COR-L47 (cell line): ENCODE measurements at places on chromosomes 12 and 14.

DNA sequence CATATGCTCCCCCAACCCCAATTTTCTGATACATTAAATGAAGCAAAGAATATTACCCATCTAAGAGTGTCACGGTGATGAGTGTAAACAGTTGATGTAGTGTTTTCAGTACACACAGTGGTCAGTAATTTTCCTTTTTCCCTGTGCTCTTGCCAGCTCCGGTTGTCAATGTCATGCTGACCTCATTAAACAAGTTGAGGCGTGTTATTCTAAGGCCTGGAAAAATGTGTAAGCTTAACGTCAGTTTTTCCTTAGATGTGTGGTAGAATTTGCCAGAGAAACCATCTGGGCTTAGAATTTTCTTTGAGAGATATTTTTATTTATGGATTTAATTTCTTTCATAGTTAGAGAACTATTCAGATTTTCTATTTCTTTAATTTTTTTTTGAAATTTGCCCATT is 11.7 kb upstream of the SERPINA6 start:
- DNase-seq = no peak

DNA sequence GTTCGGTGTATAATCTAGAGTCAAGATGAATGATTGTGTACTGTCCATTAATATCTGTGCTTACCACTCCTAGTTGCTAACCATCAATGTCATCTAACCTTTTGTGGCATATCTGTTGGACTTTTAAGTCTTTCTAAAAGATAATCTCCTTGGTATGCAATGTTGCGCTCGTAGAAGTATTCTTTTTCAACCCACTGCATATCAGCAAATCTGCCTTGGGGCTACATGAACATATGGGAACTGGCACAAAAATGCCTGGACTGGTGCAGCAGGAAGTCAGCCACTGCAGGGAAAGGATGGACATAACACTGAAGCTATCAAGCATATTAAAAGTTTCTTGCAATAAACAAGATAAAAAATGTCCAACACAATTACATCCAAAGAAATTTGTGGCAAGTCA is 124.3 kb upstream of the SLC38A4 start:
- no peak for DNase-seq

- no peak for DNase-seq
These were observed 100.2 kb upstream of the PARP11 start for GRCh38 chr12:3973269-3973884.

DNA sequence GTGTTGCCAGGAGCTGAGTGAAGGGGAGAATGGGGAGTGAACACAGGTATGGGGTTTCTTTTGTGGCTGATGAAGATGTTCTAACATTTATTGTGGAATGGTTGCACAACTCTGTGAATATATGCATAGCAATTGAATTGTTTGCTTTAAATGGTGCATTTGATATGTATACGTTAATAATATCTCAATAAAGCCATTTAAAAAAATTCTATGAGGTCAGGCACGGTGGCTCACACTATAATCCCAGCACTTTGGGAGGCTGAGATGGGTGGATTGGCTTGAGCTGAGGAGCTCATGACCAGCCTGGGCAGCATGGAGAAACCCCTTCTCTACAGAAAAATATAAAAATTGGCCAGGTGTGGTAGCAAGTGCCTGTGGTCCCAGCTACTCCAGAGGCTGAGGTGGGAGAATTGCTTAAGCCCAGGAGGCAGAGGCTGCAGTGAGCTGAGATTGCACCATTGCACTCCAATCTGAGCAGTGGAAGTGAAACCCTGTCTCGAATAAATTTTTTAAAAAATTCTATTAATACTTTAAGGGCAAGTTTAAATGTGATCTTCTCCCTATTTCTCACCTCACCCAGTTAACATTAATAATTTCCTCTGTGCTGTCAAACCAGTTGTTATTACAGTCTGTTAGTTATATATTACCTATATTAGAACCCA is 65.3 kb downstream of the DENND5B start:
- no peak for DNase-seq

DNA sequence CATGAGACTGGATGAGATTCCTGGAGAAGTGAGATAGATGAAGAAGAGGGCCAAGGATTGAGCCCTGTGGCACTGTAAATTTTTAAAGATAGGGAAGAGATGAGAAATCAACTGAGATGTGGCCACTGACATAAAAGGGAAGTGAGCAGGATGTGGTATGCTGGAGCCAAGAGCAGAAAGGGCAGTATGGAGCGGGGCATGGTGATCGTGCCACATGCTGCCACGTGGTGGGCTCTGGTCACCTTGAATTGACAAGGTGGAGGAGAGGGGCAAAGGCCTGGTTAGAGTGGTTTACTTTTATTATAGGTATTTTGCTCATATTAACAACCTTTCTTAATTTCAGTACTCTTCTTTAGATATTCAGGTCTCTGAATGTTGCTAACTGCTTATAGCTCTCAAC is 257.9 kb downstream of the NEDD1 start:
- no peak for DNase-seq
